SK-MEL-5 (cell line): ENCODE measurements at places on chromosomes 4 and X. TPM values are rescaled to one million over a fixed set of nuclear protein-coding genes. Genes with fewer than 3 reads are reported as not detected.

GRCh38 chr4:138078253-138078652, 163.9 kb downstream of the SLC7A11 start:
- DNase-seq, result no peak

GRCh38 chr4:2245057-2245786, 3.3 kb upstream of the HAUS3 start:
- no peak for DNase-seq

DNA sequence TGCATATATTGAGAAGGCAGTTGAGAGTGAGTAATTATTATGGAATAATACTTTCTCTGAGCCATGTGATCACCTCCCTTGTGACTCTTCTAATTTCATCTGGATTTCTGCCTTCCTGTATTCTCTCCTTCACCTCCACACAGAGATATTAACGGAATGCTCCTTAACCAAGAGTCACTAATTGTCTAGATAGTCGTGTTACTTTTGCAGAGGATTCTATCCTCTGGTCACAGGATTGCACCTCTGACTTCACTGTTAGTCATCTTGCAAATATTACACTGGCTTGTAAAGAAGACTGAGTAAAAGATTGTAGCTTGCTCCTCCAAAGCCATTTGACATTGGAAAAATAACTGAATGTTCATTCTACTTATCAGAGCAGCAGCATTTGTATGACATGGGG, 160.9 kb downstream of the SH2D1A start:
- no peak for DNase-seq

The MAGEB6 gene
- 0.71 and 0.85 TPM in 2 replicates for total RNA-seq

The CCDC160 gene
- total RNA-seq, result not detected in 2 replicates

The DOCK11 gene
- 5.9 and 8.0 TPM in 2 replicates for total RNA-seq
